Heart left ventricle (tissue), 16 donors: ENCODE measurements at places on chromosomes 12 and 14. TPM values are rescaled to one million over a fixed set of nuclear protein-coding genes. Genes with fewer than 3 reads are reported as not detected.
A peak's percentile ranks its signal among the peaks of the same experiment; 100 is the strongest.

Gene IKBIP
- 4.3 TPM for total RNA-seq

Gene BMP4
- total RNA-seq: 5.3 TPM

Gene DLGAP5
- total RNA-seq: not detected

Gene HSPA2
- 50.0 TPM for total RNA-seq

Gene SLC16A7
- total RNA-seq: 101 TPM

- no peak for DNase-seq
These were observed 1.6 kb downstream of the CISTR start for GRCh38 chr12:53749986-53750811.

DNA sequence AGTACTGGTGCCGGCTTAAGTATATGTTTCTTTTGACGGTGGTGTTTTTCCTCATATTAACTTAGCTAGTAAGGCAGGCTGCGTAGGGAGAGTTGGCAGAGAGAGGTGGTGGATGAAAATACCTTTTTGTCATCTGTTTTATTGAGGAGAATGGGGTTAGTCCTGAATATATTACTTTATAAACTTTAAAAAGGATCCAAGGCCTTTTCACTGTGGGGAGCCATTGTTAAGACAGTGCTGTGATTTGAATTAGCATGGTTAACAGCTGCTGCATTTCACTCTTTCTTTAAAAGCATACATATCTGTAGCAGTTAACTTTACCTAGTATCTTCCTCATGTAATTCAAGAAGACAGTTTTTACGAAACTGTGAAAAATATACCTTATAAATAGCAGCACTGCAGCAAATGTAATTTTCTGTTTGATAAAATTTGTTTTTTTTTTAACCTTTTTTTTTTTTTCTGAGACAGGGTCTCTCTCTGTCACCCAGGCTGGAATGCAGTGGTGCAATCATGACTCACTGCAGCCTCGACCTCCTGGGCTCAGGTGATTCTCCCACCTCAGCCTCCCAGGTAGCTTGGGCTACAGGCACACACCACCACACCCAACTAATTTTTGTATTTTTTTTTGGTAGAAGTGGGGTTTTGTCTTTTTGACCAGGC, 57.1 kb downstream of the AEBP2 start:
- no peak for DNase-seq

- DNase-seq: no peak
These were observed 30.1 kb downstream of the VRK1 start for GRCh38 chr14:96827290-96827689.

DNA sequence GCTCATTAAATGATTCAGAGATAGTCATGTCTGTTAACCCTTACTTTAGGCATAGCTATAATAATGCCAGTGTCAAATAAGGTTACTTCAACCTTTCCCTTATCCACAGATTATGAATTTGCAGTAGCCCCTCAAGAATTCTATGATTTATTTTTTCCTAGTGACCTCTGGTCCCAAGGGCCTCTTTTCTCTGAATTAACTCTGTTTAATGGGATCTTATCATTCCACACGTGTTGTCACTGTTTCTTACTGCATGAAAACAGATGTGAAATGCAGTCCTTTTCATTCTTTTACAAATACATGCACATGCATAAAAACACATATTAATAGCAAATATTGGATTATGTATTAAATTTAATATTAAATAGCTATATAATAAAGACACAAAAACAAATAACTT, 667.7 kb upstream of the FOXG1 start:
- no peak for DNase-seq

- DNase-seq: peak; percentile 22
These were observed 18.1 kb downstream of the MEG3 start for GRCh38 chr14:100844082-100844408.

- no peak for DNase-seq
These were observed 66.4 kb upstream of the SLC38A4 start for GRCh38 chr12:46892034-46892705.

DNA sequence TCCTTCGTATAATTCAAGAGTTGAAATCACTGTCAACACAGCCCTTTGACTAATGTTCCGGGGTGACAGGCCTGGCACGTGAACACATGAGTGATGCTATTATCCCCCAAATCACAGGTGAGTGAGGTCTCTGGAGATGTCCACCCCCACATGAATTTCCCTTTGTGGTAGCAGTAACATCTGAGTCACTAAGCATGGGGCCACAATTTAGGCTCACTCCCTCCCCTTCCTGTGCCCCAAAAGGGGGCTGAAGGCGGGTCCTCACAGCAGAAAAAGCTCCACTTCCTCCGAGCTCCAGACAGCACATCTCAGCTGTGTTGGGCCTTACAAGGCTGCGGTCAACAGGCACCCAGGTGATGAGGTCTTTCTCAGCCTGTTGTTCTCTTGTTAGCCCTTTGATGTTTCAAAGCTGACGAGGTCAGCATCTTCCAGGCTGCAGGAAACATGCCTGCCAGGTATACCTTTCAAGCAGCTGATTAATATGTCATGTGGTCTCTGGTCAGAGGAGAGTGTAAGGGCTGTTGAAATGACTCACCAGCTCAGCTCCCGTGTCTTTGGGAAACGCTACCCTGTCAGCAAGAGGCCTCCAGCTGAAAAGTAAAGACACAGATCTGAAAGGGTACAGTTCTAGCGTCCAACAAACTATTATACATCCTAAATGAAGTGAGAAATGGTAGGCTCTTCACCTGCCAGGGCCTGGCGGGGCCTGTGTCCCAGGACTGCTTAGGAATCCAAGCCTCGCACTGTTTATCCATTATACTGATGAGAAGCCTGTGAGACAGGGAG, 107.3 kb downstream of the ZFP36L1 start:
- no peak for DNase-seq

GRCh38 chr14:105143451-105144025, 25.0 kb downstream of the JAG2 start:
- DNase-seq: no peak

DNA sequence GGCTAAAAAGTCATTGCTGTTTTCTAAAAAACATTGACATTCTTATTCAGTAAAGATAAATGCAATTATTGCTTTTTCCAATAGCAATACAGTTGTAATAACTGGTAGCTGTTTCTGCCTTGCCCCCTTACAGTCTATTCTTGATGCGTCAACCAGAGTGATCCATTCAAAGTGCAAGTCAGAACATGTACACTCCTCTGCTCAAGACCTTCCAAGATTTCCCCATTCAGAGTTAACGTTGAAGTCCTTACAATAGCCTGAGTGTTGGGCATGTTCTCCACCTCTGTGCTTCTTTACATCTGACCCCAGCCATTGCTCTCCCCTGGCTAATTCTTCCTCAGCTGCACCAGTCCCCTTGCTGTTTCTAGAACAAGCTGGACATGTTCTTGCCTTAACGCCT, 24.3 kb downstream of the VRK1 start:
- DNase-seq: no peak

DNA sequence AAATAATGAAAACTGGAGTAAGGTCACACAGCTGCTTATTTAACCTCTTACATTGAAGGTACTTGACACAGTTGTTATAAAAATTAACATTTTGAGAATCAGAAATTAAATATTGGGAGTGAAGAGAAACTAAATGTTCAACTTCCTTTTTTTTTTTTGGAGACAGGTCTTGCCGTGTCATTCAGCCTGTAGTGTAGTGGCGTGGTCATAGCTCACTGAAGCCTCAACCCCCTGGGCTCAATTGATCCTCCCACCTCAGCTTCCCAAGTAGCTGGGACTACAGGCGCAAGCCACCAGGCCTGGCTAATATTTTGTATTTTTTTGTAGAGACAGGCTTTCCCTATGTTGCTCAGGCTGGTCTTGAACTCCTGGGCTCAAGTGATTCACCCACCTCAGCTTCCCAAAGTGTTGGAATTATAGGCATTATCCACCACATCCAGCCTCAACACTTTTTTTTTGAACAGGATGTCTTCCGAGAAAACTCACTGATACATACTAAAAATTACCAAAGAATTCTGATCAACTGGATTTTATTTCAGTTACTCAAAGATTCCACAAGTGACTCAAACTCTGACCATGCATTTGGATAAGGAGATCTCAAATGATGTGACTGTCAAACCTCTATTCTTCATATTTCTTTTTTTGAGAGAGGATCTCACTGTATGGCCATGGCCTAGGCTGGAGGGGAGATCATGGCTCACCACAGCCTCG, 35.4 kb downstream of the SGPP1 start:
- no peak for DNase-seq
